Cortex of kidney (tissue), 1 donor: ENCODE measurements at places on chromosomes 3 and 15.

DNA sequence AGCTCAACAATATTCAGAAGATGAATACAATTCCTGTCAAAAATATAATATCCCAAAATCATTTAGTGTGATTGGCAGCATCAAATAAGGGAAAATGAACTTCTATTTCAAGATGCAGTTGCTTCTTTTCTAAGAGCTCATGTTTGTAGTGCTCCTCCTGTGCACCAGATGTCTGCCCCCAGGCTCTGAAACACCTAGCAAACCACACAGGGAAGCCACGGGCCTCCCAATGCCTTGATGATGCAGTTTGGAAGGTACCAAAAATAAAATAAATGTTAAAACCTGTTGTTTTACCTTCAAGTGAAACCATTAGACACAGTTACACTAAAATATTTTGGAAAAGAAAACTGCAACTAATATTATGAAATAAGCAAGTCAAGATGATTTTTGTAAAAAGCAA lies 22.2 kb downstream of the CFAP20DC start:
- no peak for DNase-seq

GRCh38 chr3:63493101-63493500 lies 159.4 kb upstream of the SNTN start:
- DNase-seq = no peak

DNA sequence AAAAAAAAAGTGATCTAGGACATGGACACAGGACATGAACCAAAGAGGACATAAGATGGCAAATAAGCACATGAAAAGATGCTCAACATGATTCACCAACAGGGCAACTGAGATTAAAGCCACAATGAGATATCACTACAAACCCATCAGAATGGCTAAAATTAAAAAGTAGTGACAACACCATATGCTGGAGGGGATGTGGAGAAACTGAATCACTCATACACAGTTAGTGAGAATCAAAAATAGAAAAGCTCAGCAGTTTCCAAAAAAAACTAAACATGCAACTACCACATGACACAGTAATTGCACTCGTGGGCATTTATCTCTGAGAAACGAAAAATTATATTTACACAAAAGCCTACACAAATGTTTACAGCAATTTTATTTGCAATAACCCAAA lies 27.9 kb upstream of the ACKR4 start:
- no peak for DNase-seq

DNA sequence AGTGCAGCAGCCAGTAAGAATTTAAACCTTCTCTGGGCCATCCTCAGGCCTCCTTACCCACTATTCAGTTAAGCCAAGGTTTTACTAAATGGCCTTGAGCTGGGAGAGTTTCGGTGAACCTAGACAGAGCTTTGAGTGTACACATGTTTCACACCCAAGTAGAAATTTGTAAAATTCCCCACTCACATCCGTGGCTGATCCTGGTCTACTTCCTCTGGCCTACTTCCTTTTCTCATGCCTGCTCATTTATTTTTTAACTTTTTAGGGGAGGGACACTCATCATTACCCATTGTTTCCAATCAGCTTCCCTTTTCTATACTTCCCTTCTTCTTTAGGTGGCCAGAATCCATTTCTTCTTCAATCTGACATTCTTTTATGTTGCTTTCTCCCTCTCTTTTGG lies 7.6 kb downstream of the CX3CR1 start:
- DNase-seq = no peak

DNA sequence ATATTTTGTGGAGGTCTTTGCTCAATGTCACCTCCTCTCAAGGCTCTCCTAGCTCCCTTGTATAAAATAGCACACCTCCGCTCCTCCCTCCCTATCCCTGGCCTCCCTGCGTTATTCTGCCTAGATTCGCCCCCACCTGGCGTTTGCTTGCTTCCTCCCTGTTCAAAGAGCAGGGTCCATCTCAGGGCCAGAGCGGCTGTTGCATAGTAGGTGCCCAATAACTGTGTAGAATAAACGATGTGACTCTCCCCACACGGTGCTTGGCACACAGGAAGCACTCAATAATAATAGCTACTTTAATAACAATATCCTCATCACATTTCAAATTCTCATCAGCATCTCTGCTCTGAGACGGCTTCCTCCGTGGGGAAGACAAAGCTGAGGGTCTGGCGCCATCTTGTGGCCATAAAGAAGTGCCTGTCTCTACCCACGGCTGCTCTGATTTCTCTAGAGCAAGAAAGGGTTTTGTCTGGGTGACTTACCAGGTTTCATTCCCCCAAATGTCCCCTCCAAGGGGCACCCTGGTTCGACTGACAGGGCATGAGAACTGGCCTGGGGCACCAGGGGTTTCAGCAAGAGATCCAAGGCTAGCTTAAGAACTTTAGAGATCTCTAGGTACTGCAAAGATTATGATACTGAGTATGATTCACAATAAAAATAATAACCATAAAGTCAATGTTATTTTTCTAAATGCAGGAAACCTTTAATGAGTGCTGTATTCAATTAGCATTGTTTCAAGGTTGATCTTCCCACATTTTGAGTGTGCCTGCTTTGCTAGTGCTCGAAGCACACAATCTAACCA lies 16.1 kb downstream of the CD276 start:
- no peak for DNase-seq
